Omental fat pad (tissue), 4 donors: ENCODE measurements at places on chromosomes 4 and X. TPM values are rescaled to one million over a fixed set of nuclear protein-coding genes. Genes with fewer than 3 reads are reported as not detected.

The POF1B gene
- total RNA-seq: 0.24 TPM

The XG gene
- 0.12 TPM for total RNA-seq

The FGF5 gene
- not detected for total RNA-seq

The CT45A10 gene
- not detected for total RNA-seq

The PNMA6A gene
- total RNA-seq: 1.8 TPM

The CSN1S1 gene
- 2.9 TPM for total RNA-seq

The HS3ST1 gene
- total RNA-seq: 3.0 TPM

The AKAP14 gene
- total RNA-seq: not detected

The TLR10 gene
- total RNA-seq: 2.5 TPM

The CT55 gene
- not detected for total RNA-seq

The MAP3K15 gene
- 0.37 TPM for total RNA-seq

The FAM9B gene
- not detected for total RNA-seq

DNA sequence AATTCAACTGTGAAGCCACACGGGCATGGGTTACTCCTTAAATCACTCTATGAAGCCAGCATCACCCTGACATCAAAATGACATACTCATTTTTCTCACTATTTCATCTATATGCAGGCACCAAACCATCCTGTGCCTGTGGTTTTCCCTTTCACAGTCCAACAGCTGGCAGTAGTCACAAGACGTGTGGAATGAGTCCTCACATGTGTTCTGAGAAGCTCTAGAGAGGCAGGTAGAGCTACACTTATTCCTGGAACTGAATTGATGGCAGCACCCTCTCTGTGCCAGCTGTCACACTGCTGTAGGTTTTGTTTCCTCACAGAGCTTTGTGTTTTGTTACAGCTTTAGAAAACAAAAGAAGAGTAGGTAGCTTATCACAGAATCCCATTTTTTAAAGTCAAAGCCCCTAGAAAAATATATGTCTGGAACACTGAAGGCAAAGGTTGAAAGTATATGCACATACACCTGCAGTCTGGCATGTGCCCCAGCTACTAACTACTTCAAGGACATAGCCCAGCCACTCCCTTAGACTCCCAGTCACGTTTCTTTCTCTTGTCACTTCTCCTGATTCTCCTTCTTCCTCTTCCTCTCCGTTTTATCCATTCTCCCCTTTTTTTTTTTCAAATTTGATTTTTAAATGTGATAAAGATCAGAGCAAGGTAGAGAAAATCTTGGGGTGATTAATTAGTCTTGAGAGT, 107.1 kb downstream of the ANXA10 start:
- DNase-seq: no peak

- no peak for DNase-seq
Measured at GRCh38 chr4:54315561-54316538, 86.8 kb downstream of the PDGFRA start.

DNA sequence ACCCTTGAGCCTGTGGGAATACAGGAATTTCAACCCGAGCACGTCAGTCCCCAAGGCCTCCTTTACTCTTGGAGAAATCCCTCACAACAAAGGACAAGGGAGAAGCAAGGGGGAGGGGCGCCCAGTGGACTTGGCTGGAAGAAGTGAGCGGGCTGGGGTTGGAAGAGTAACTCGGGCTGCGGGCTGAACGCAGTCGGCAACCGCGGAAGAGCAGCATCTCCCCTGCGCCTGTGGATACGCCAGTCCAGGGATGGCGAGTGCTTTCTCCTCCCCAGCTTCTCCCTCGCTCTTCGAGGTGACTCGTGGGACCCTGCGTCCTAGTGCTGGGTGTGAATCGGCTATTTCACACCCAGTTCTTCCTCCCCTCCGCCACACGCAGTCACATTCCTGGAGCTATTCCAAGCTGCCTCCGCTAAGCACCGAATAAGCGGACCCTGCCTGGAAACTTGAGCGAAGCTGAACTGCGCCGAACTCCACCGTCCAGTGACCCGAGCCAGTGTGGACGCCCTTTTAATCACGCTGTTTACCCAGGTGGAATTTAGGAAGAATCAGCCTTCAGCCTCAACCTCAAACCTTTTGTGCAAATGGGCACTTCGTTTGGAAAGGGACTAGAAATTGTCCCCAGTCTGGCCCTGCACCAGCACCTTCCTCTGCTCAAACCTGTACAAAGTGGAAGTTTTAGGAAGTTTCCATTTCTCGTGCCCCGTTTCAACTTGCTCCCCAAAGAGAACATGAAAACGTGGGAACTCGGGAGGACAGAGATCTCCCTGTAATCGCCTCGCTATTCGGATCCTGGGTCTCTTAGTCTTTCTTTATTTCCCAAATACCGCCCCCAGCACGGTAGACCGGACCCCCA, 64.3 kb upstream of the WDR17 start:
- DNase-seq: no peak

- no peak for DNase-seq
Measured at GRCh38 chr4:144903953-144904711, 193.9 kb downstream of the ANAPC10 start.

DNA sequence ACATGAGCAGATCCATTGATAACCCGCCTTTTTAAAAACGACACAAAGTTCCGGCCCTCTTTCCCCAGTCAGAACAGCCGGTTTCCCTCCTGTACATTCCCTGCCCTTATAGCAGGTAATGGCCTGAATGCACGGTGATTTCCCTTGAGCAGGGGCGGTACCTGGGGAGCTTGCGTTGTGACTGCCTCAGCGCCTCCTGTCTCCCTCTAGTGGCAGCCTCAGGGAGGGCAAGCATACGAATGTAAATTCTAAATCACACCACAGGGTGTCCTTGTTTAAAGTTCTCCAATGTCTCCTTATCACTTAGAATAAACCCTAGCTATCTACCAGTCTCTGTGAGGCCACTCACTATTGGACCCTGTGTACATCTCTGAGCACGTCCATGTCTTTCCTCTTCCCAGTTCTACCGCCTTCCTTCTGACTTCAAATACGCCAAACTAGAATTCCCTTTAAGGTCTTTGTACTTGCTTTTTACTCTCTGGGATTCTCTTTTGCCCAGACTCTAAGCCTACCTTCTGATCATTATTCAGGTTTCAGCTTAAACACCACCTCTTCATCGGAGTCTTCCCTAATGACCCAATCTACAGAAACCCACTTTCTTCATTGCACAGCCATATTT, 18.4 kb upstream of the LDB2 start:
- DNase-seq: no peak

GRCh38 chrX:71439420-71439819, 73.3 kb downstream of the TAF1 start:
- DNase-seq: no peak

- DNase-seq: no peak
Measured at GRCh38 chr4:113276464-113277170, 227.2 kb downstream of the ANK2 start.

DNA sequence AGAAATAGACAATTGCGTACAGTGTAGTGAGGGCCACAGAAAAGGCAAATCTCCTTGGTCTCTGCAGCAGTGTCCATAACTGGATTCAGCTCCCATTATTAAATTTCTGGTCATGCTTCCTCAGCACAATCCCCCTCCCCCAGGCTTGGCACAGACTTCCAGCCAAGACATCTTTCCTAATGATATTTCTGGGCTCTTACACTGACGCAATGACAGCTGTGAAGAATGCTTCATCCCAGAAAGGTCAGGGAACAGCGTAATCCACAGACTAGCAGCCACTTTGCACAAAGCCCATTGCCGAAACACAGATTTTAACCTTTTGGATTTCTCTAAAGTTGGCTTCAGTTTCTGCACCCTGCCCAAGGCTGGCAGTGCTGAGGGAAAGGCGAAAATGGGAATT, 597.6 kb upstream of the CPEB2 start:
- no peak for DNase-seq

- no peak for DNase-seq
Measured at GRCh38 chrX:118807151-118808017, 16.2 kb upstream of the ZCCHC12 start.

GRCh38 chrX:111521169-111521568, 9.7 kb downstream of the SERTM2 start:
- no peak for DNase-seq

DNA sequence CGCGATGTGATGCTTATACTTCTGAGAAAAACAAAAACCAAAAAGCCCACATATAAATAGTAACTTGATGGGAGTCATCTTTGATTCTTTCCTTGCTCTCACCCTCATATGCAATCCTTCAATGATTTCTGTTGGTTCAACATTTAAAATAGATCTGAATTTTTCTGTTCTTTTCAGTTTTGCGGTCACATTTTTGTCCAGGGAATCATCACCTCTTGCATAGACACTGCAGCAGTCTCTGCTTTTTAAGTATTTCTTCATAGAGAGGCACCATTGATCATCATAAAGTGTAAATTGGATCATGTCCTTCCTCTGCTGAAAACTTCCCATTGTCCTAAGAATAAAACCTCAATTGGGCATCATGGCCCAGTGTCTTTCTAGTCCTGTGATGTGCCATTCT, 81.1 kb upstream of the SLC4A4 start:
- DNase-seq: no peak

- DNase-seq: no peak
Measured at GRCh38 chrX:57906790-57907189, 3.5 kb downstream of the ZXDA start.

DNA sequence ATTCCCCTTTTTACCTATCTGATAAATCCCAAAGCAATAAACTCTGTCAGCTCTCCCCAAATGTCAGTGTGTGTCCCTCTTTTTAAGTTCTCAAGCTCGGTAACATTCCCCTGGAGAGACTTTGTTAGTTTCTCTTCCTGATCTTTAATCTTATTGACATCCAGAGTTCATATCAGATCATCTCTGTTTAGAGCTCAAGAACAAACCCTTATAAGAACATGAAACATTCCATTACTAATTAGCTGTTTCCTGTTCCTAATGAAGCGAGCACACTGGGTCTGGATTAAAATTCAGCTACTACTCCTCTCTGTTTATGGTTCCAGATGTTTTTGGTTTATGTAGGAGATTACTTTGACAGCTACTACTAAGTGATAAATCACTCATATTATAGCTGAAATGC, 681.5 kb downstream of the DACH2 start:
- DNase-seq: no peak

DNA sequence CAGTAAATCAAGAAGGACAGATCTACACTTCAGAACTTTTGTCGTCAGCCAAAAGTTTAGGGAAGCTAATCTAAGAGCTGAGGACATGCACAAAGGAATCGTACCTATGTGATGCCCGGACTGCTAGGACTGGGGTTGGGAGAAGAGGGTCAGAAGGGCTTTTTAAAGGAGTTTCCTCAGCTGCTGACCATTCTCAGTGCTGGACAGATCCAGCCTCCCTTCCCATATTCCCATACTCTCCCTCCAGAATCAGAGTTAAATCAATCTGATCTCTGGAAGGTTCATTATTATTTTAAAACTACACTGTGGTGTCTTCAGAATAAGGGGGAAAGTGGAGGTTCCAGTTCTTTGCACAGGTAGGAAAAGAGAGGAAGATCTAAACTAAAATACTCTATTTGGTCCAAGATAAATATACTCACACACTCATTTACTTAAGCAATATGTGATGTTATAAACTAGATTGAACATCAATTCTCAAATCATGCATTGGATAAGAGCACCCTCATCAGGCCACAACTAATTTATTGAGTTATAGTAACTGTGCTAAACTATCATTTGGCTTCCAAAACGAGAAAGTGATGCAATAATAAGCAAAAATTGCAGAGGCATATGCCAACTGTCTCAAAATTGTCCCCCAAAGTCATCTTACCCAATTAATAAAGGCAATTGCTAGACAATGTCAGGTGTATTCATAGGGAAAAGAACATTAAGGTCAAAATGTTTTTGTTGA, 124.7 kb downstream of the HNRNPD start:
- no peak for DNase-seq

- DNase-seq: no peak
Measured at GRCh38 chr4:17814140-17814539, 3.4 kb downstream of the NCAPG start.

DNA sequence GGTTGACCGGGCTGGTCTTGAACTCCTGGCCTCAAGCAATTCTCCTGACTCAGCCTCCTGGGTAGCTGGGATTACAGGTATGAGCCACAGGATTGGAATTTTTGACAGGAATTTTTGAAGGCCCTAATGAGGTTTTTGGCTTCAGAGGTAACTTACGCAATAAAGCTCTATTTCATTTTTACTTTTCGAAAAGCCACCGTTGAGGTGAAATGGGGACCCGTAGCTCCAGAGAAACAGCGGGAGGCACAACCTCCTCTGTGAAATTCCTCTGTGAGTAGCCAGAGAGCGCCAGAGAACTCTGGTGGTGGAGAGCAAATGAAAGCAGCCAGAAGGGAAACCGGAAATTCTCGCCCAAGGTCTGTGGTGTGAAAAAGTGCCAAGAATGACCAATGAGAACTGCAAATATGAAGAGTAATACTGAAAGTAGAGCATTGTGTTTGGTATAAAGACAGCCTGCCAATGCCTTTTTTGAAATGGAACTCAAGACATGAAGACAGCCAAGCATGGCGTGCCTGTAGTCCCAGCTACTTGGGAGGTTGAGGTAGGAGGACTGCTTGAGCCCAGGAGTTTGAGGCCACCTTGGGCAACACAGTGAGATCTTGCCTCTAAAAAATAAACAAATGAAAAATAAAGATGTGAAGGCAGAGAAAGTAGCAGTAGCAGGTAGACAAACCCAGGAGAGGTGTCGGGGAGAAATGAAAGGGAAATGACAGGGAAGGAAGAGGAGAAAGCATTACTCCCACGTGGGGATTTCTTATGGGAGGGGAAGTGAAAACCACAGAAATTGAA, 33.0 kb upstream of the TMEM131L start:
- DNase-seq: no peak

- DNase-seq: no peak
Measured at GRCh38 chr4:137129441-137129840, 402.9 kb downstream of the PCDH18 start.

GRCh38 chr4:134883831-134884449, 682.4 kb upstream of the PABPC4L start:
- no peak for DNase-seq

DNA sequence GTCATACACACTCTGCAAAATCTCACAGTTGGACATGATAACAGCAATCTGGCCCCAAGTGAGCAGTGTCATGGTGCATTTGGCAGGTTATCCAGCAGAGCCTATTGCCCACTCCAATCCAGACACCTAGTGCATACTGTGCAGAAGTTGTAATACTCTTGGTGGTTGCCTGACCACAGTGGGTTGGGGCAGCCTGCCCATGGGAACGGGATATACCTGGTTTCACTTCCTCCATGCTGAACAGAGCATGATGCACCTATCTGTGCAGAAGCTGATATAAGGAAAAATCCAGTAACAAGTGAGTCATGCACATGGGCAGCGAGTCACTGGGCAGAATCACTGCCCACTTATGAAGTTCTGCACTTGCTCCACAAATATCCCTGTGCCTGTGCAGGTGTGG, 105.3 kb upstream of the IGSF1 start:
- DNase-seq: no peak

GRCh38 chr4:59518005-59518823, 1681.9 kb upstream of the ADGRL3 start:
- no peak for DNase-seq
